ENCODE measurements at places on chromosomes 4 and X.

DNA sequence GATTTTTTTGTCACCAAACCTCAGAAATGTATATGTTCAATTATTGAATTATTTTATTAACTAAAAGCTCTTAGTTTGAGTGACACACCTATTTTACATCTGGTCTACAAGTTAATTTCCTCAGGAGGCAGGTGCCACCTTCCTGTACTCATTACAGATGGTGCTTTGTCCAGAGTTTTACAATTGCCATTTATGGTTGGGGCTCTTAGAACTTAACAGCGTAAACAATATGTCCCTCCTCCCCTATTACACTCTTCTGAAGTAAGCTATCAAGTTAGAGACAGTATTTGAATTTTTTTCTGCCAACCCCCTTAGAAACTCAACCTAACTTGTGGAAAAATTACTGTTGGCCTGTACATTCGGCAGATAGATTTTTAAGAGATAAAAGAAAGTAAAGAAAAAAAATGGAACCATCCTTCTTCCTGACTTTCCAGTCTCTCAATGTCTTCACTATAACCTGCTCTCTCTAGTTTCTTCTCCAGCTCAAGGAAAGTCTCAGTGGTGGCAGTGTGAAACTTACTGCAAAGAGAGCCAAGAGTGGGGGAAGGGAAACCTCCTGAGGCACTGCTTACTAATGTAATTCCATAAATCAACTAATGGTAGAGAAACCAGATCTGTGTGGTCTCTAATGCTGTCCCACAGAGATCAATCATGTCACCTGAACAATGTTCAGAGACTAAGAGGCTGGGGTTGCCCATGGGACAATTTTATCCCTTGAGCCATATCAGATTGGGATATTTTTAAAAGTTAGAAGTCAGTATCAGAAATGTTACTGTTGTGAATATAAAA, 7.8 kb downstream of the CXXC4 start:
- no peak for DNase-seq

GRCh38 chrX:64571011-64571410, 175.8 kb upstream of the MTMR8 start:
- DNase-seq, result no peak

DNA sequence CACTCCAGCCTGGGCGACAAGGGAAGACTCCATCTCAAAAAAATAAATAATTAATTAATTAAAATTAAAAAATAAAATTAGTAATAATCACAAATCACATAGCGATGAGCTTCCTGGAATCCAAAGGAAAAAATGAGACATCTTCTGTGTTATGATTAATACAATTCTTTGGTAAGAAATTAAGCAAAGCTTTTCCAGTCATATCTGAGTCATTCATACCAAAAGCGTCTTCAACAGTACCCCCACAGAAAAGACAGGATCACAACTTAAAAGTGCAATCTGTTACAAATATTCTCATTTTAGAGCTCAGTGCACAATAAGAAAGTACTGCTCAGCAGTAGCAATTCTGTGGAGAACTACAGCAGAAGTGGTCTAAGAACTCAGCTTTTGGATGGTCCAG, 168.5 kb upstream of the MXRA5 start:
- peak; percentile 43 for DNase-seq

DNA sequence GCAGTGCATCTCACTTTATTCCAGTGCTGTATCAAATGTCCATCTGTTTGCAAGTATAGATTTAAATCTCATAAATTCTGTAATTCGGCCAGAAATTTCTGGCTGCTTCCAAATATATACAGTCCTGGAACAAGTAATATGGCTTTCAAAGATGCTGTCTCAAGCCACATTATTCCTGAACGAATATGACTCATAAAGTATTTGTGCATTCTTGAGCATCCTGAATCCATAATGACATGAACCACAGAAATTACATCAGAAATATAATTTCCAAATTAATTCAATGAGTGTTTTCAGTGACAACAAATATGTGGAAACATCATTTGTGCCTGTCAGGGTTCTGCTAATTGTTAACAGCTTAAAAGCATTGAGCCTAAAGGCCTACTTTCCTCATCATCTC, 140.9 kb upstream of the HPGD start:
- DNase-seq, result peak; percentile 5

- DNase-seq, result peak; percentile 43
Observed at GRCh38 chrX:16212436-16212835, 45.2 kb downstream of the MAGEB17 start.

- no peak for DNase-seq
Observed at GRCh38 chr4:61011051-61011450, 189.1 kb upstream of the ADGRL3 start.

DNA sequence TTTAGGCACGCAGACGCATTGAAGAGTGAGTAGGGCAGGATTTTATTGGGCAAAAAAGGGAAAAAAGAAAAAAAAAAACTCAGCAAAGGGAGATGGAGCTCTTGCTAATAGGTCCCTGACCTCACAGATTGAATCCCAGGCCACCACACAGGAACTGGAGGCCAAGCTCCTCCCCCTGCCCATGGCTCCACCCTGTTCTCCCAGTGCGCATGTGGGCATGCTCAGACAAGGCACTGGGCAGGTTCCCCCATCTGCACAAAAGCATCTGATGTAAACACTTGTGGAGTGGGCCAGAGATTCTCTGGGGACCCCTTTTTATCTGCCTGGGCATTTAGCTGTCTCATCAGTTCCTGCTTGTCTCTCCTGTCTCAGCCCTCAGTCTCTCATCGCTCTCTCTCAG, 9.5 kb downstream of the FRMD7 start:
- no peak for DNase-seq

- no peak for DNase-seq
Observed at GRCh38 chrX:37383313-37383712, 34.1 kb downstream of the PRRG1 start.

- DNase-seq, result no peak
Observed at GRCh38 chrX:152949114-152949513, 44.8 kb downstream of the PNMA5 start.

DNA sequence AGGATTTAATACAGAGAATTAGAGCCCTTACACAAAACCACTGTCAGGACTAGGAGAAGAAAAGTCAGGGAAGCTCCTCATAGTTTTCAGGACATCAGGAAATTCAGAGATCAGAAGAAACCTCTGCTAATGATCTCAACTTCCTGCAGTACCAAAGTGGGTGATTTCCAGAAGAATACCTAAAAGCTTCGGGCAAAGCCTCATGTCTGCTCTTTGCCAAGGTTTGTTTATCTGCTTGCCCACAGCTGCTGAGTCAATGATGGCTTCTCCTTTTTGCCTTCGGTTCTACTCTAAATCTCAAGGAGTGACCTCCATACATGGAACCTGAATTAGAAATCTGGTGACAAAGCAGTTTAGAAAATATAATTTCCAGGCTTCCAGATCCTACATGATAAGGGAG, 68.4 kb downstream of the USP38 start:
- no peak for DNase-seq

GRCh38 chr4:126702747-126703146, 930.0 kb upstream of the INTU start:
- no peak for DNase-seq

GRCh38 chr4:212438-213188, 88.3 kb downstream of the ZNF718 start:
- DNase-seq, result no peak

DNA sequence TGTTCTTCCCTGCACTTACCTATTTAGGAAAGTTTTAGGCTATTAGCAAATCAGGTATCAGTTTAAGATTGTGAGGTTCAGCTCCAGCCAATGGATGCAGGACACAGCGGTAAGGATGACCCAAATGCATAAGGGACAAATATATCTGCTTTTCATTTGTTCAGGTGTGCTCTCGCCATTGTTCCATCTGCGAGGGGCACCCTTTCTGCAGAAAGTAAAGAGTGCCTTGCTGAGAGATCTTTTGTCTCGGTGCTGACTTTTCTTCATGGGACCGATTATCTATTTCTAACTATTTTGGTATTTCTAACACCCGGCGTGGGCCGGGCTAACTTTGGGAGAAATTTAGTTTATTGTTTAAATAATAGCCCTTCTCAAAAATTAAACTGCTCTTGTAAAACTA, 49.0 kb downstream of the CCDC149 start:
- DNase-seq, result no peak

DNA sequence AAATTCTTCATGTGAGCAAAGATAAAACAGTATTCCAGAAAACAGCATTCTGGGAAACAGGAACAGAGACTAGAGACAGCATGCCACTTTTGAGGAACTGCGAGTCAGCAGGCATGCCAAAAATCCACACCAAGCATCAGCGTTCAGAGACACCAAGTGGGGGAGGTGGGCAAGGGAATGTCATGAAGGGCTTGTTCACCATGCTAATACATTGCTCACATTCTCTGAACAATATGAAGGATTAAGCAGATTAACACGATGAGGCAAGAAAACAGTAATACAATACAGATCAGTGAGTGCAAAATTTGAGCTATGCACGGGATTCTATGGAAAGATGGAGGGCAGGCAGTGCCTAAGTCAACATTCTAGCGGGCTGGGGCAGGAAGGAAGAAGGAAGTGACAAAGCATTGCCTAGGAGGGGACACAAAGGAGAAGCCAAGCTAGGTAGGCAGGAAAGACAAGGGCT, 278.3 kb downstream of the FBXW7 start:
- no peak for DNase-seq

DNA sequence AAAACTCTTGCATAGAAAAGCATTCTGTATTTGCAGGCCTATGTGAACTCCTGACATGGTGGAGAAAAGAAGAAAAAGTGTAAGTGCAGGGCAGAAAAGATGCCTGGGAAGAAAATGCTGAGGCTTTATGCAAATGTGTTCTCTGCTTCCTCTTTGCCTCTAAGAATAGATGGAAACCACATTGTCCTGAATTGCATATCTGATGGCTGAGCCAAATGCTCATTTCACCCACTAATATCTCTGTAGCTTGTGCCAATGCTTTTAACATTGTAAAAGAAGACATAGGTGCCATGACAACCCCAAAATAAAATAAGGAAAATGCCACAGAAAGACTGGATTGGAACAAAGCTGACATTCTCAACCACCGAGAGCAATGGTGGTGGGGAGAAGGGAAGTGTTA, 307.4 kb downstream of the GRIA2 start:
- no peak for DNase-seq

Data from RKO (cell line).